Stimulated activated CD8-positive, alpha-beta memory T cell treated with anti-CD3 and anti-CD28 coated beads, Interleukin-2, amount 100 ng/mL, for 1 hour (primary cell): ENCODE measurements at places on chromosomes 3 and 15.

DNA sequence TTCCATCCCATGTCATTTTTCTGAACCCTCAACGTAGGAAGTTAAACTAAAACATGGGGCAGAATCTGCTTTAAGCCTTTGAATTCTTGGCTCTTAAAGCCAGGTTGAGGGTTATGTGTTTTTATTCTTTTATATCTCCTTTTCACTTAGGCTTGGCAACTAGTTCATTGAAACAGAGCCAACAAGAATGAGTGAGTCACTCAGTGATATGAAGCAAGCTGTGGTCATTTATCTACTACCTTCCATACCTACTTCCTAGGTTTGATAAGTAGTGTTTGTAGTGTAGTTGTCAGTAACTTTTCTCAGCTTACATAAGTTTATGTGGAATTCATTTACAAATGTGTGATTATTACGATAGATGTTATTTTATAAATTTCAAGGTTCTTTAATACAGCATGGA, 67.4 kb downstream of the SNRPN start:
- no peak for DNase-seq

- no peak for DNase-seq
Measured at GRCh38 chr3:30130391-30130790, 476.0 kb upstream of the TGFBR2 start.

DNA sequence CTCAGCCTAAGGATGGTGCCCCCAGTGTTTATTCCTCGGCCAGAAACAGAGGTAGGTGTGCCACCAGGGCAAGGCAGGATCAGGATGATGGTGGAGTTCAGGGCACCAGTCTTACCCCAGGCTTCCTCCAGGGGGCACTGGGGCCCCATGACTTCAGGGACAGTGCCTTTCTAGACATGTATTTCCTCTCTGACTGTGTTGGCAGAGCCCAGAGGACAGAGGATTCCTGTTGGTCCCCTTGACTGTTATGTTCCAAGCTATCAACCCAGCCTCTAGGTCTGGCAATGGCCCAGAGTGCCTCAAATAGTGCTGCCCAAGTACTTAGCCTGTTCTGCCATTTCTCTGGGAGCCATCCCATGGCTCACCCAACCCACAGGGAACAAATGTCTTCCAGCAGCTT, 2.8 kb downstream of the HEMK1 start:
- DNase-seq = peak; percentile 64

DNA sequence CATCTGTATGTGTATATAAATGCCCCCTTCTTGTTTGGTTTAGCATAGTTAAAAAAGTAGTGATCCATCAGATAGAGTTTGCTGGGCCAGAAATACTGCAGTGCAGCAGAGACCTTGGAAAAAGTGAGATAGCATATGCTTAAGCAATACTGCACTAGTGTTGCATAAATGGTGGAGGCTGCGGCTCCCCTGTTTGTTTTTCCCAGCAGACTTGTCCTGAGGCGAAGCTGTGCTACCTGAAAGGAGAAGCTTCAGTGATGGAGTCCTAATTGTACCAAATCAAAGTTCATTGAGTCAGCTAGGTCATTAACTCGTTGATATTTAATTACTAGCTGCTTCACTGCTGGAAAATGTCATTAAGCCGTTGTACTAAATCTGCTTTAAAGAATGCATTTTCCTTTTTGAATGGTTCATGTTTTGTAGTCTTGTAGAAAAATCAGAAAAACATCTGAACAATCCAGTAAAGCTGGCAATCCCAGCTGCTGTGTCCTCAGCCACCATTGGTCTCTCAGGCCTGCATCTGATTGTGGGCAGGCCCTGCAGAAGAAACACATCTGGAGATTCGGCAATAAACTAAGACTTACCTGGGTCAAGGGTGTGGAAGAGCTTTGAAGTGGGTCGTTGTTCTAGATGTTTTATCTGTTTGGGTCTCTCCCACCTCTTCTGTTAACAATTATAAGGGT, 169.6 kb downstream of the B3GALNT1 start:
- no peak for DNase-seq

DNA sequence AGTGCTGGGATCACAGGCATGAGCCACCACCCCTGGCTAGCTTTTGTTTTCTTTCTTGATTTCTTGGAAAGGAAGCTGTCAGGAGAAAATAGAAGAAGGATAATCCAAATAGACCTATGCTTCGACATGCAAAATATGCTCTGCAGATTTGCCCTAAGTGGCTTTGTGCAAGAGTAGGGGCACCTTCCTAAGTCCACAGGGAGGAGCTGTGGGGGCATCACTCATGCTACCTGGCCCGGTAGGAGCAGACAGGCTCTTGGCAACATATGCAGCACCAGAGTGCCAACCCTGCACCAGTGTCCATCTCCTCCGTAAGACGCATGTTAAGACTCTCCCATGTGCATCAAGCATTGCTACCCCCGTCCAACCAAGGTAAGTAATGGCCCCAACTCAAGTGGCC, 190.7 kb upstream of the UBE2E1 start:
- no peak for DNase-seq

DNA sequence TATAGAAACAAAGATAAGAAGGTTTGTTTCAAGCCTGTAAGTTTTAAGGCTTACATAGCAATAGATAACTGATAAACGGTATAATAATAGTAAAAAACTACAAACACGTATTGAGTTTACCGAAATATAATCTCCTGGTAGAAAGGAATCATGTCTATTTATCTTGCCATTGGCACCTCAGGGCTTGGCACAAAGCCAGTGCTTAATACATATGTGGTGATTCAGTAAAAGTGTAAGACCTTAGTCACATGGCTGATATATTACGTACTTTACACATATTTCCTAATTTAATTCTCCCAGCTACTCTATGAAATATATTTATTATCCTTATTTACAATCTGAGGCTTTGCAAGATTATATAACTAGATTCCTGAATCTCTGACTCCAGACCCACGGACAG, 32.0 kb upstream of the SLCO3A1 start:
- DNase-seq = no peak
